ENCODE measurements at places on chromosomes 5 and 9.

GRCh38 chr9:89941875-89942274, 337.1 kb downstream of the GADD45G start:
- no peak for DNase-seq

- DNase-seq: peak; percentile 53
These were observed 94.4 kb upstream of the ITGA1 start for GRCh38 chr5:52693280-52693679.

DNA sequence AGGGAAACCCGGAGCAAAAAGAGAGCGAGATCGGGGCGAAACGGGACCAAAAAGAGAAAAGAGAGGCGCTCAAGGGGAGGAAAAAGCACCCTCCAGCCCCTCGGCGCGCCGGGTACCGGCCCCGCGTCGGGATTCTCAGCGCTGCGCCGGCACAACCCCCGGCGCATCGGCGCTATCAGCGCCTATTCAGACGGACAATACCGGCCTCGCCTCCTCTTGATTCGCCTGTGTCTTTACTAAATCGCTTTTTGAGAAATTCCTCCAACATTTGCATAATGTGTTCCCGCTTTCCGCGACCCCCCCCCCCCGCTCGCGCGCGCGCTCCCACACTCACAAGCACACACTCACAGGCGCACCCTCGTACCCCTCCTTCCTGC, 578 bp downstream of the LHX6 start:
- DNase-seq: no peak

DNA sequence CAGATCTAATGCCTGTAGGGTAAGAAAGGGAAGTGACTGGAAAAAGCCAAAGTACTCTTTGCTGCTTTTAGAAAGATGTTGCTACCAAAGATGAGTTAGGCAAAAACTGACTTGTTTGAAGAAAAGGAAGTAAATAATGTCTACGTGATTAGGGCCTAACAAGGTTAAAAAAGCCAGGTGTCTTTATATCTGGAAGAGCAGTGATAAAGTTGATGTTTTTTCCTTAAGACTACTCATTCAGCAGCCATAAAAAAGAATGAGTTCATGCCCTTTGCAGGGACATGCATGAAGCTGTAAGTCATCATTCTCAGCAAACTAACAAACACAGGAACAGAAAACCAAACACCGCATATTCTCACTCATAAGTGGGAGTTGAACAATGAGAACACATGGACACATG, 13.5 kb upstream of the AMACR start:
- DNase-seq: no peak

GRCh38 chr5:124648902-124649467, 97.5 kb downstream of the ZNF608 start:
- no peak for DNase-seq

DNA sequence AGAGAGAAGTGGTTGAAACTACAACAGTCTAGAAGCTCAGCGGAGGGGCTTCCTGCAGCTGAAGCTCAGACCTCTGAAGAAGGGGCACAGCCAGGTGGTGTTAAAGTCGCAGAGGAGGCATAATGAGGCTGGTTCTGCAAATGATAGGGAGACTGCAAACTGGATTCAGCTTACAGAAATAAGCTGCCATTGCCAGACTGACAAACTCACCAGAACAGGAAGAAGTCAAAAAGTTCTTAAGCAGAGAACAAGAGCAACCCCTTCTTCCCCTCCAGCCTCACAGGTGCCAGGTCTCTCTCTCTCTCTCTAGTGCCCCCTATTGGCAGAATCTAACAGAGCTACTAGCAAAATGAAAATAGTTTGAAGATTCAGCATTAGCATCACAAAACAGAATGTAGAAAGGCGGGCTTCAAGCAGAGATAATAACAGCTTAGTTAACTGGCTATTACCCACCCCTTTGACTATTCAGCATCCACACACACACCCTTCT, 76.7 kb downstream of the GRAMD2B start:
- DNase-seq: peak; percentile 34

DNA sequence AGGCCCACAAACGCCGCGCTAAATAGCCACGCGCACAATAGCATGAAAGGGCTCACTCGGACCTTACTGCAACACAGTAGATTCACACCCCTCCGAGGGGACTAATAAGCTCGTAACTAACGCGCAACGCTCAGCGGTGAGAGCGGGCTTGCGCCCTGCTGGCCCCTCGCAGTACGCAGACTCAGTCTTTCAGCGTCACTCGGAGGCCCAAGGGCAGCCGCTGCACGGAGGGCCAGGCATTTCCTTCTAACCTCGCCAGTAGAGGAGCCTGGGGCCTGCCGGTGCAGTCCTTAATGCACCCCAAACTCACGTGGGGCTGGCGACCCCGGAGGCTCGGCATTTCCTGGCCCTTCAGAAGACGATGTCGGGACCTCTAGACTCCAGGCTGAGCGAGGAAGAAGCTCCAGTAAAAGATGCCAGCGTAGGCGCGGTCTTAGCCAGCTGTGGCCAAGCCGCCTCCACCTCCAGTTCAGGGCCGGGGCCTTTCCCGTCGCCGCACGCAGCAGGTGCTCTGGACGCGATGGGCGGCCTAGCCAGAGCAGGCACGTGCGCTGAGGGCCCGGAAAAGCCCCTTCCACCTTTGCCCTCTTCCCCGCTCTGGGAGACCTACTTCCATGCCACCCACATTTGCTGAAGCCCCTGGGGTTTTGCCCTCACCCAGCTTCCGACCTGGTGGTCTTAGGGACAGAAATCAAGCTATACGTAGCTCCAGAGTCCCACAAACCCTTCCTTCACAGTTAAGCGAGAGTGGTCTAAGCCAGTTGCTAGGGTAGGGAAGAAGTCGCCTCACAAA, 38.3 kb upstream of the TIFAB start:
- no peak for DNase-seq

DNA sequence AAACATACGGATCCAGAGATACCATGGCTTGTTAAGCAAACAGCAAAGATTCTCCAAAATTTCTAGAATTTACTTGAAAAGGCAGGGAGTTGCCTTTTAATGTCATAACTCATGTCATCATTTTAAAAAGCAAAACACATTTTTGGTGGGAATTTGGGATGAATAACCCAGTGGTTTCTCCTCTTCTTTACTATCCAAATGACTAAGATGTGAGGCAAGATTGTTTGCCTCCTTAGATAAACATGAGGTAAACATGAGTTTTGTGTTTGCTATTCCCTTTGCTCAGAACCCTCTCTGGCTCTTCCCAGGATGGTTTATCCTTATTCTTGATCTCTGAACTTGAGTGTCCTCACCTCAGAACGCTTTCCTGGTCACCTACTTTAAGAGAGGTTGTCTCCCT, 267.0 kb downstream of the EBF1 start:
- no peak for DNase-seq

DNA sequence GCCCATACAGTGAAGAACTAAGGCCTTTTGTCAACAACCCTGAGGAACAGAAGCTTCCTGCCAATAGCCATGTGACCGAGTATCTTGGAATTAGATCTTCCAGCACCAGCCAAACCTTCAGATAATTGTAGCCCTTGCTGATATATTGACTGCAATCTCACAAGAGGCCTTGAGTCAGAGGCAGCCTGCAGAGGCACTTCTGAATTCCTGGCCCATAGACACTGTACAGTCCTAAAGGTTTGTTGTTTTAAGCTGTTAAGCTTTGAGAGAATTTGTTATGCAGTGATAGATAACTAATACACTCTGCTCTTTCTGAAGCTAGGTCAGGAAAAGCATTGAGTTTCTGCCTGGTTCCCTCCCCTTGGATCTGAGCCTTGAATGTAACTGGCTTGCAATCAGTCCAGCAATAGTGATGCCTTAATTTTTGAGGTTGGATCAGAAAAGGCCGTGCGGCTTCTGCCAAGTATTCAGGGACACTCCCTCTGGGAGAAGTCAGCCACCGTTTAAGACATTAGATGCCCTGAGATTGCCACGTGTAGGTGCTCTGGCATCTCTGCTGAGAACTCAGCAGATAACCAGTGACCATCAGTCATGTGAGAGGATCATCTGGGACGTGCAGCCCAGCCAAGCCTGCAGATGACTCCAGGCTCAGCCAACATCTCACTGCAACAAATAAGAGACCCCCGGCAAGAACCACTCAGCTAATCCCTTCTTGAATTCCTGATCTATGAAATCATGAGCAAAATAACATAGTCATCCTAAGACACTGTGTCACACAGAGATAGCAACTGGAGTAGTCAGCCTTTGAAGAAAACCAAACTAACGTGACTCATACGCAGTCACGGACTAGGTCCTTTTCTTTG, 126.8 kb upstream of the STC2 start:
- no peak for DNase-seq

DNA sequence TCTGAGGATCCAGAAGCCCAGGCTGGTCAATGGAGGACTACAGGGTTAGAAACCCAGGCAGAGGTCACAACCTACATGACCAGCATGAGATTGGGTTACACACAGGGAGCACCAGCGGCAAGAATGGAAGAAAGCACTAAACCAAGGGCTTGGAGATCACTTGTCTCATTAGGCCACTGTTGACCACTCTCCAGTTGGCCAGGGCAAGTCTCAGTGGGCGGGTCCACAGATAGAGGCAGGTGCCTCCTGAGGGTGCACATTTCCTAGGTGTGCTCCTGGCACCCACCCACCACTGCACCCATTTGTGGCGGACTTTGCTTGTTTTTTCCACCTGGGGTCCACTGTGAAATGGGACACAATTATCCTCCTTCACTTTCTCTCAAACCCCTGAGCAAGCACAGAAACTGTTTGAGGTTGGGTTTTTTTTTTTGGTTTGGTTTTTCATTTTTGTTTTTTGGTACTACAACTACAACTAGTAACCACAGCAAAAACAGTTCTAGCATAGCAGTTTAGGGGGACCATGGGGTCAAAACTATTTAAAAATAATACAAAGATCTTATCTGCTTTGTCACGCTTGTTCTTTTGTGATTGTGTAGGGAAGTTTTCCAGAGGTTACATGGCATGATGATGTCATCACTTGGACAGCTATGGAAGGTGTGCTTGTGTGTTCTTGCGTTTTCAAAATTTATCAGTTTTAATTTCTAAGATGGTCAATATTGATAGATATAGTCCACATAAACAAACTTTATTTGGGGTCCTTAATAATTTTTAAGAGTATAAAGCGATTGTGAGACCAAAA, 6.1 kb downstream of the NPR2 start:
- DNase-seq: no peak

- no peak for DNase-seq
These were observed 5.3 kb downstream of the ROR2 start for GRCh38 chr9:91944711-91945110.

DNA sequence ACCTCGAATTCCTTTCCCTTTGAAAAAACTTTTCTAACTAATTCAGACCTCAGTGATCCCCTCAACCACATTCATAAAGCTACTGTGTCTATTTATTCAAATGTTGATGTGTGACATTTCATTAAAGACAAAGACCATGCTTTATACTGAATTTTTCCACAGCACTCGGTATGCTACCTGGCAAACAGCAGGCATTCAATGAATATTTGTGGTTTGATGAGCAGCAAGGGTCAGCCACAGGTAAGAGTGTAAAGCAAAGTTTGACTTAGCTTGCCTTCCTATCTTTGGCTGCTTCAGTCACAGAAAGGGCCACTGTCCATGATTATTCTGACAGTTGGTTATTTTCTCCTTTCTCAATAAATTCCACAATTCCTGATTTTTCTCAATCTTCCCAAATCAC, 5.1 kb upstream of the CDC42SE2 start:
- DNase-seq: no peak

DNA sequence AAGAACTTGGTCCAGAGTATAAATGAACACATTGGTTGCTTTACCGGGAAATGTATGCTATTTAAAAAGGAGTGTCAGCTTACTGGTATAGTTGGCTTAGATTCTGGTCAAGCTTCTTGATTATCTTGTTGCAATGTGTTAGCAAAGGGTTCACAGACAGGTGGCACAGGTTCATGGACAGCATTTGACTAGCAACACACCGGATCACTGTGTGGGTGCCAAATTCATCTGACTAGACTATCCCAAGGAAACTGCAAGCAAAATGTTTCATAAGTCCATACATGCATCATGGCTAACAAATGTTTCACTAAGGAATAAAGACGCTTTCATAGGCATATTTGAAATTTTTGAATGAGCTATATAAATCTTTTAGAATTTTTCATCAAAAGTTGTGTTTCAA, 274.1 kb downstream of the PLK2 start:
- no peak for DNase-seq

GRCh38 chr5:119313658-119314605, 41.9 kb upstream of the TNFAIP8 start:
- DNase-seq: no peak

DNA sequence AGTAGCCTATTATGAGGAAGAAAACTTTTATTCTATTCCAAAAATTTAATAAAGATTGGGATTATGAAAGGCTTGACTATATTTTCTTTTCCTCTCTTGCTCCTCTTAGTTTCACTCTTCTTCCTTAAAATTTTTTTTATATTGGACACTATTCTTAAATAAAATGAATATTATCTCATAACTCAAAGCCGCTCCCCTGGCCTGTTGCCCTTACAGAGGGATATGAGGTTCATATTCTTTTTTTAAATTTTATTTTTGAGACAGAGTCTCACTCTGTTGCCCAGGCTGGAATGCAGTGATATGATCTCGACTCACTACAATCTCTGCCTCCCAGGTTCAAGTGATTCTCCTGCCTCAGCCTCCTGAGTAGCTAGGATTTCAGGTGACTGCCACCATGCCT, 106.8 kb upstream of the MPDZ start:
- DNase-seq: no peak

DNA sequence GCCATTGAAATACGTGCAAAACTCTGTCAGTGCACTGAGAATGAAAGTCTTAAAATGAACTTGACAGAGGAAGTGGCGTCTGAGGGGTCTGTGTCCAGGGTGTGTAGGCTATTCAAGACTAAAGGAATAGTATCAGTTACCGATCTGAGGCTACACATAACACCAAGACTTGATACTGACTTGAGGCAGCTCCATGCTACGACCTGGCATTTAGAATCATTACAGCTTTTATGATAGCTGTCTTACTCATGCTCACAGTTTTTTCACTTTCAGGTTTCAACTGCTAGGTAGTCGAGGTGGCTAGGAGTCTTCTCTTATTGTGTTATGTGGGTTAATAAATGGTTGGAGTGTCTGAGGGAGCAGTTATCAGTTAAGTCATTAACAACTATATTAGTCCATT, 92.8 kb upstream of the SLCO6A1 start:
- DNase-seq: no peak

GRCh38 chr9:125523681-125524080, 183.3 kb downstream of the MAPKAP1 start:
- DNase-seq: no peak

- DNase-seq: no peak
These were observed 578.7 kb upstream of the ZNF462 start for GRCh38 chr9:106284296-106284695.

- no peak for DNase-seq
These were observed 64.7 kb upstream of the PALM2AKAP2 start for GRCh38 chr9:109715344-109715743.

DNA sequence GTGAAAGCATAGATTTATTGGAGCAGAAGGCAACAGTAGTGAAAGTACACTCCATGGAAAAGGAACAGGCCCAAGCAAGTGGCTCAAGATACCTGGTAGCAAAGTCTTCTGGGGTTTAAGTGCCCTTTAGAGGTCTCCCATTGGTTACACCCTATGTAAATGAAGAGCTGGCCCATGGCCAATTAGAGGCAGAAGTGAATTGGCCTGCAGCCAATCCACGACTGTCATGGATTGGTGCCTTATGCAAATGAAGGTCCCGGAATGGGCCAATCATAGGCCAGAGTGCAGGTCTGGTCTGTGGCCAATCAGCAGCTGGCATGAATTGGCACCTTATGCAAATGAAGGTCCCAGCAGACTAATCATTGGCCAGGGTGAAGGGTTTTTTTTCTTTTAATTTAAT, 64.2 kb upstream of the PCSK5 start:
- no peak for DNase-seq

Measured in CD8-positive, alpha-beta T cell (primary cell).